ENCODE measurements at places on chromosomes 12 and 14.
A peak's percentile ranks its signal among the peaks of the same experiment; 100 is the strongest.

DNA sequence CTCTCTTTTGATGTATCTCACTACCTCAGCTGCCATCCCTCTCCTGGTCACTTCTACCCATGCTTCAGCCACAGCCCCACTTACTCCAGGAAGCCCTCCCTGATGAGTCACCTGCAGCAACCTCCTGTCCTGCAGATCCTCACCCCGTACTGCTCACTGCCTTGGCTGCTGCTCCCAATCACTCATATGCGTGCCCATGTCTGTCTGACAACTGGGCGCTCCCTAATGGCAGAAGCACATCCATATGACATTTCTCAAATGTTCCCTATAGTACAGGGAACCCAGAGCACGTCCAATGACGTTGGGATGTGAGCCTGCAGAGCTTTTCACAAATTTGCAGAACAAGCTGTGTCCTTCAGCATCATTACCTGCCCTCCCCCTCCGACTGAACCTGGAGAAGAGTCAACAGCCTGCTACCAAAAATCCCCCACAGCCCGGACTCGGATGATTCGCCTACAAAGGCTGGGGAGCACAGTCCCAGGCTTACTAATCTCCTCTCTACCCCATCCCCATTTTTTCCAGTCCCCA lies 90.0 kb downstream of the SINHCAF start:
- no peak for DNase-seq

DNA sequence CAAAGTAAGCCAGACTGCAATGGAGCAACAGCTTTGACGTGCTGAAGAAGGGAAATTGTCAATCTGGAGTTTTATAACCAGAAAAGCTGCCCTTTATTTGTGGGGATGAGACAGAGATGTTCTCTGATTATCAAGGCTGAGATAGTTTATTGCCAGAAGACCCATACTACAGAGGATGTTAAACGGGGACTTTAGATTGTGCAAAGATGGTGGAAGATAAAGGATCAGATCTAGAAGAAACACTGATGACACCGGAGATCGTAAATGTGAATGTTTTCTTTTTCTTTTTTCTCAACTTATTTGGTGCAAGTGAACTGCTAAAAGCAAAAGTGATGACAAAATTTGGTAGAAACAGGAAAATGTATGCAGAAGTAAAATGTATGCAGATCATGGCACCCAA lies 178.3 kb upstream of the PLEKHG7 start:
- no peak for DNase-seq

DNA sequence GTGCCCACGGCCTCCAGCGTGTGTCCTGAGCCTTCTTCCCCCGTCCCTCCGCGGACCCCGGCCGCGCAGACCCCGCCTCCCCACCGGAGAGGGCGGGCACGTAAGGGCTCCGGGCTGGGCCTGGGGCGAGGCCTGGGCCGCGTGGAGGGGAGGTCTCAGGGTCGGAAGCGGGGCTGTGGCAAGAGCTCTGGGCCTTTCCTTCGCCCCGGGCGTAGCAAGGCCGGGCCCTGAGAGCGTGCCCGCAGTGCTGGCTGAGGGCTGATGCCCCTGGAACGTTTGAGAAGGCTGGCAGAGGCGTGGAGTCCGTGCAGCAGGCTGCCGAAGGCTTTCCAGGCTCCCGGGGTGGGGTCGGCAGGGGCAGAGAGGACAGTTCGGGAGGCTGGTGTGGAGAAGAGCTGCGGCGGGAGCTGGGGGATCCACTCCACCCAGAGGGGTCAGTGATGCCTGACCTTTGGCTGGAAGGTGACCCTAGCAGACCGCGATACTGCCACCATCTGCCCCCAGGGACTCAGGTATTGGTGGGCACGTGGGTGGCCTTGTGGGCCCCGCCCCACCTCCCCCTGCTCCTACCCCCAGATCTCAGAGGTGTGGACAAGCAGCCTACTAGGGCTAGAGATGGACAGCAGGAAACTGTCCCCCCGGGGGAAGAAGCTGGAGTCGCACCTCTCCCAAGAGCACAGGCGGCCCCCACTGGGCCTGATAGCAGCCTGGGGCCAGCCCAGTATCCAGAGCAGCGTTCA lies 558 bp downstream of the TEX22 start:
- no peak for DNase-seq

DNA sequence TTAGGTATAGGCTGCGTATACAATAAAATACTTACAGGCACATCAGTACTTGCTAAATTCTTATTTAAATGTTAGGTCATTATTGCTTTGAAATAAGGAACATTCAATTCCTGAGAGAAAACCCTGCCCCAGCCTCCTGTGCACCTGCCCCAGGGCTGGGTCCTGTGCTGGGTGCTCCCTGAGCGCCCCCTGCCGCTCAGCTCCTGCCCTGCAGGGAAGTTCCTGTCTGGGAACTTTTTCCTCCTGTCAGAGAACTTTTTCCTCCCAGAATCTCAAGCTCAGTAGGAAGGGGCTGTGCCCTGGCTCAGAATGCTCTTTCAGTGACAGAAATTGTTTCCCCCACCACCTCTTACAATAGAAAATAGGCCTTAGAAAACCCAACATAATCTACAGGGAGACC lies 751.1 kb downstream of the TMEM121 start:
- no peak for DNase-seq

- DNase-seq = no peak
These were observed 193.1 kb downstream of the ALG10 start for GRCh38 chr12:34215213-34215892.

DNA sequence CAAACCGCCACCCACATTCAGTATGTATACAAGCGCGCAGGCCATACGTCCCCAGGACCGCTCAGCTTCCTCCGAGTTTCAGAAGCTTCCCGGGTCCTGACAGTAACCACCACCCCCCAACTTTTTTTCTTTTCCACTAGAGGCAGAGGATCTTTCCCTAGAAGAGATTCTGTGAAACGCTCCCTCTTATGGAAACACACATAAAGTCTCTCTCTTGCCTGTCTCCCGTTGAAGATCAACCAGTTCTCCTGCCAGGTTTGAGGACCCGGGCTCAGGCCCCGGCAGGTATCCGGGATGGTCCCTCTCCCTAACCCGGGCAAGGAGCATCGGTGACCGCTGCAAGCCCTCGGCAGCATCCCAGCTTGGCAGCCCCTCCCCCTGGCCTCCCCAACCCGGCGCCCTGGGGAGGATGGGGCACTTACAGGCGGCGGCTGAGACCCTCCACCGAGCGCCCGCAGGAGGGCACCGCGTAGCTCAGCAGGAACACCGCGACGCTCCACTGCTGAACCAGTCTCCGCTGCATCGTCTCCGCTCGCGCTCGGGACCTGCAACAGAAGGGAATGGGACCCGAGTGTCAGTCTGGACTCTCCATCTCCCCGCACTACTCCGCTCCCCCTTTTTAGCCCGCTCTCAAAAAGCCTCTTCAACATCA lies 3.4 kb downstream of the PTHLH start:
- DNase-seq = no peak

GRCh38 chr12:87866578-87867292 lies 162.5 kb downstream of the C12orf50 start:
- no peak for DNase-seq

DNA sequence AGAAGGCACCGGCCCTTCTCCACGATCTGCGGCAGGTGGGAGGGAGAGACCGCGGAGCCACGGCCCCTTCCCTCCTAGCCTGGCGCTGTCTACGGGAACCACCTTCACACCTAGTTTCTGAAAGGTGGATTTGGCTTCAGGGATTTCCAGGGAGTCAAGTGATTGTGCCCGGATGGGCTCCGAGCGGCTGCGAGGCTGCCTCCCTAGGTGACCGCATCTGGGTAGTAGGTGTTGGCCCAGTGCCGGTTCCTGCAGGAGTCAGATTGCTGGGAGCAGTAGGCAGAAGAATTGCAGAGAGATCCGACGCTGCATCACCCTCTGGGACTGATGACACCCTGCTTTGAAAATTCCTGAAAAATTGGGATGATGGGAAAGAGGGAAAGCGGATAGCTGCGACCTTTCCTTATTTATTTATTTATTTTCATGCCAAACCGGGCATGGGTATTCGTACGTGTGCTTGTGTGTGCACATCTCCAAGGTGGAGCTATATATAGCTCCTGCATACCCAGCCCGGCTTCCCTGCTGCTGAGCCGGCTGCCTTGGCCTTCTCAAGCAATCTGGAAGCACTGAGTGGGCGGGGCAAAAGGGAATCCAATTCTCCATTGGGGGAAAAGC lies 1.1 kb downstream of the CNTN1 start:
- DNase-seq = no peak

DNA sequence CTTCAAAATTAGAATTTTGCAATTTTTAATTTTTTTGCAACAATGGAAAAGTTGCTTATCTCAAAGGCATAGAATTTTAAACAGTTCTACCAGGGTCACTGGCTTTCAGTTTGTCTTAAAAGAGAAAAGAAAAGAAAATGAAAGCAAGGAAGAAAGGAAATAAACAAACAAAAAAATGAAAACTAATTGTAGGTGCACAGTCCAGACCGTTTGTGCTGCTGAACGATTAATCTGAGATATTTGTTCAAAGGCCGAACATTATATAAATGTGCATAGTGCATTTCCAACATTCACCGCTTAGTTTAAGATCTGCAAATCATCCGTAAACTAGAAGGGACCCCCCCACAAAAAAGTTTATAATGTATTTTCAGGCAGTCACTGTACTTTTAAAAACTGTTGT lies 5.5 kb upstream of the OTX2 start:
- no peak for DNase-seq

- DNase-seq = no peak
These were observed 43.7 kb upstream of the TRHDE start for GRCh38 chr12:72228424-72228823.

DNA sequence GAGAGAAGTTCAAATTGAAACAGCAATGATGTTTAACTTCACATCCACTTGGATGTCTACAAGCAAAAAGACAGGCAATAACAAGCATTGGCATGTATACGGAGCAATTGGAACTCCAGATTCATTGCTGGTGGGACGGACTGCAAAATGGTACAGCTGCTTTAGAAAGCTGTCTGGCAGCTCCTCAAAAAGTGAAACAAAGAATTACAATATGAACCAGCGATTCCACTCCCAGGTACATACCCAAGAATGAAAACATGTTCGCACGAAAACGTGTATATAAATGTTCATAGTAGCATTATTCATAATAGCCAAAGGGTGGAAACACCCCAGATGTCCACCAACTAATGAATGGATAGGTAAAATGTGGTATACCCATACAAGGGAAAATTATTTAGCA lies 125.7 kb downstream of the HMGA2 start:
- DNase-seq = no peak

- no peak for DNase-seq
These were observed 124.5 kb downstream of the PTCSC3 start for GRCh38 chr14:36052063-36052462.

- no peak for DNase-seq
These were observed 12.3 kb downstream of the CRACR2A start for GRCh38 chr12:3740480-3741231.

DNA sequence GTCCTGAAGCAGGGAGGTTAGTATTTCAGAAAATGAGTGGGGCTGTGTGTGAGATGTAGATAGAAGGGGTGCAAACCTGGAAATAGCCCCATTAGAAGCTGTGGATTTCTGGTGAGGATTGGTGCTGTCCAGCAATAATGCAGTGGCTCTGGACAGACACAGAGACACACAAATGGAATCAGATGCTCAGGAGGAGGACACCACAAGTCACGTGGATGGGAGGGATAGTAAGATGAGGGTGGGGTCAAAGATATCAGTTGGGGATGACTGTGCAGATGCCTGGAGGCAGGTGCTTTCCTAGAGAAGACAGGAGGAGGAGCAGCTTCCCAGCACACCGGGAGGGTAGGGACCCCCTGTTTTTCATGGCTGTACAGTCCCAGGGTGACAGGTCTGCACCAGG lies 136.5 kb downstream of the PLXNC1 start:
- DNase-seq = no peak

DNA sequence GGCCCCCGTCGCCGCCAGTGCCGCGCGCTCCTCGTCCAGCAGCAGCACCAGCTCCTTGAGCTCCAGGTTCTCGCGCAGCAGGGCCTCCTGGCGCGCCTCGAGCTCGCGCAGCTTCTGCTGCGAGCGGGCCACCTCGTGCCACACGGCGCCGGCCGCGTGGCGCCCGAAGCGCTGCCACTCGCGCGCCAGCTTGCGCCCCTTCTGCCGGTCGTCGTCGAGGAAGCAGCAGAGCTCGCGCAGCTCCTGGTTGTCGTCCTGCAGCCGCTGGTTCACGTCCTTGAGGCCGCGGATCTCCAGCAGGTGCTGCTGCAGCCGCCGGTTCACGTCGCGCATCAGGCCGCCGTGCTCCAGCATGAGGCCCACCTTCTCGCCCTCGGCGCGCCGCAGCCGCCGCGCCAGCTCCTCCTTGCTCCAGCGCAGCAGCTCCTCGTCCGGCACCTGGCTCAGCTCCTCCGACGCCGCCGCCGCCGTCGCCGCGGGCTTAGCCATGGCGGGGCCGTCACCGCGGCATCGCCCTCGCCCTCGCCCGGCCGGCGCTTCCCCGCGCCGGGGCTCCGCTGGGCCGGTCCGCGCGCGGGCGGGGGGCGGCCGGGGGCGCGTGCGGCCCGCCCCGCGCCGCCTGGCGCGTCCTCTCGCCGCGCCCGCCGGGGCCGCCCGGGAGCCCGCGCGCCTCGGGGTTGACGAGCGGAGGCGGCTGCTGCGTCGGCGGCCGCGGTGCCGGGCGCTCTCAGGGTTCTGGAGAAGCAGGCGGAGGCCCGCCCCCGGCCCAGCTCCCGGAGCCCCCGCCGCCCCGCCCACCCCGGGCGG lies at the start of gene CCDC85C:
Gene CCDC85C, minus strand, starts transcription at position 737 of the 807 bp plus-strand sequence. Its CDS starts 248 bp downstream, at position 489.
- DNase-seq = peak; percentile 40

All from CD4-positive, alpha-beta T cell treated with Interleukin-15 for 4 hours (primary cell).